Cardiac ventricle fibroblast (primary cell): ENCODE measurements at places on chromosomes 2 and 18. TPM values are rescaled to one million over a fixed set of nuclear protein-coding genes. Genes with fewer than 3 reads are reported as not detected.

FBXO41 gene
- total RNA-seq, result 1.7 and 2.4 TPM in 2 replicates

MBOAT2 gene
- 4.6 and 8.1 TPM in 2 replicates for total RNA-seq

SERPINB11 gene
- total RNA-seq, result not detected in 2 replicates

MDH1B gene
- total RNA-seq, result 0.64 and 0.75 TPM in 2 replicates

CCDC74B gene
- total RNA-seq, result 7.4 and 22.7 TPM in 2 replicates

SCYGR4 gene
- not detected in 2 replicates for total RNA-seq

TRIM54 gene
- total RNA-seq, result not detected in 2 replicates

CRYGD gene
- total RNA-seq, result not detected in 2 replicates

ANKRD44 gene
- total RNA-seq, result 2.8 and 4.7 TPM in 2 replicates

IL1RN gene
- not detected in 2 replicates for total RNA-seq

CDH19 gene
- total RNA-seq, result 44.0 and 53.5 TPM in 2 replicates

CASP10 gene
- 2.7 and 3.7 TPM in 2 replicates for total RNA-seq

SGPP2 gene
- total RNA-seq, result not detected in 2 replicates

SLC9A4 gene
- not detected in 2 replicates for total RNA-seq

DYNAP gene
- total RNA-seq, result not detected in 2 replicates

PSTPIP2 gene
- 2.4 and 2.5 TPM in 2 replicates for total RNA-seq

LBX2 gene
- total RNA-seq, result 3.2 TPM in 2 replicates

RPRM gene
- not detected in 2 replicates for total RNA-seq

SLC4A3 gene
- 8.8 and 9.4 TPM in 2 replicates for total RNA-seq

CCDC102B gene
- total RNA-seq, result 11.2 and 16.6 TPM in 2 replicates

REG3G gene
- not detected in 2 replicates for total RNA-seq

ANKRD62 gene
- total RNA-seq, result not detected in 2 replicates
